ENCODE measurements at places on chromosomes 1 and 21.

GRCh38 chr1:92708368-92708950 lies 76.4 kb downstream of the EVI5 start:
- no peak for DNase-seq

- DNase-seq: no peak
Observed at GRCh38 chr1:44225761-44226160, 12.5 kb downstream of the DMAP1 start.

- DNase-seq: no peak
Observed at GRCh38 chr1:107874221-107874620, 90.8 kb downstream of the VAV3 start.

DNA sequence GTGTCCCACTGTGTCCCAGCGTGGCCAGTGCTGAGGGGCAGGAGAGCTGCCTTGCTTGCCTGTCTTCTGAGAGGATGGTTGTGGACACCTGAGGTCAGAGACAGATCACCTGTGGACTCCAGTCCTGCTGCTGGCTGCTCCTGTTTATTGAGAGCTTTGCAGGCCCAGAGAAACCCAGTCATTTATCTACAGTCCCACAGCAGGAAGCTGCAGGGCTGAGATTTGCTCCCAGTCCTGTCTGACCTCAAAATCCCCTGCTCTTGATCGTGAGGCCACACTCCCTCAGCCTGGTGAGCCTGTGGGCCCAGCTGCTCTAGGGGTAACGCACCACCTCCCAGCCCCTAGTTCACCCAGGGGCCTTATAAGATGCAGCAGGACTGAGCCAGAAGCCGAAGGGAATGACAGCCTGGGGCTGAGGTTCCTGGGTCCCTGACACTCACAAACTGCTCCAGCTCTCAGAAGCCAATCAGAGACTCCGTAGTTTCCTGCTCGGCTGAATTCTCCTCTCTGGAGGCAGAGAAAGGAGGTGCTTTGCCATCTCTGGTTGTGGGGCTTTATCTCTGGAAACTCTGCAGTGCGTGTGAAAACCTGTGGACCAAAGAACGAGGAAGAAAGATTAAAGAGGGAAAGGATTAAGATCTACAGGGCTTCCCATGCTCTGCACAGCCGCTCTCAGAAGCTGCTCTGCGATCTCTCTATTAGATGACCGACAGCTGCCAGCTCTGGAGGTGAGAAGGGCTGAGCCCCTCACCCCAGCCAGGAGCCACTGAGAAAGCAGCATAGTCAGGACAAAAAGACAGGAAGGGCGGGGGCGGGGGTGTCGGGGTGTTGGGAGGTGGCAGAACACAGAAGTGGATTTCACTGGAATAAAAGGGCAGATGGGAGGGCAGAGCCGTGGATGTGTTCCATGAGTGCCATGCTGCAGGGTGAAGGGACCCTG lies 39.1 kb downstream of the UBIAD1 start:
- no peak for DNase-seq

- no peak for DNase-seq
Observed at GRCh38 chr1:60984062-60984799, 98.1 kb upstream of the NFIA start.

DNA sequence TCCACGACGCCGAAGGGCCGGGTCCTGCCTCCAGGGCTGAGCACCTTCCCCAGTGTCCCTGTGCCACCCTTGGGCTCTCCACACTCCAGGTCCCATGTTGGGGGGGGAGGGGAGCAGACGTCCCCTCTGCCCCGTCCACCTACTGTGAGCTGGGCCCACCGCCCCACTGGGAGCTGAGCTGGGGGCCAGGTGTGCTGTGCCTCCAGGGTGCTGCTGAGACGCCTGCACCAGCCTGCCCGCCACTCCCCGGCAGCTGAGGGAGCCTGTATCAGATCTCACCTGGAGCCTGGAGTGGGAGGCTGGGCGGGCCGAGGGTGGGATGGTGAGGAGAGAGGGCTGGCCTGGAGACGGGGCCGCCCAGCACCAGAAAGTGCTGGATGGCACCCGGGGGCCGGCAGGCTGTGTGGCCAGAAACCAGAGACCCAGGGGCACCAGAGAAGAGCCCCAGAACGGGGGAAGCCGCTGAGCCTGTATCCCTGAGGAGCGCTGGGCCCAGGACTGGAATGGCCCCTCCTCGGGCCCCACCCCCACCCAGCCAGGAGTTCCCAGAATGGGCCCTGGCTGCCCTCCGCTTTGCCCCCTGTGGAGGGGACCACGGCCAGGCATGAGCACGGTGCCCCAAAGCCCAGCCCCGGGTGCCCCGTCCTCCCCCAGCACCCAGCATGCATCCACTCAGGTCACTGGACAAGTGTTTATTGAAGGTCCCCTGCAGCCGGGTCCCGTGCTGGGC lies 3.4 kb downstream of the TNFRSF18 start:
- DNase-seq: peak; percentile 25

DNA sequence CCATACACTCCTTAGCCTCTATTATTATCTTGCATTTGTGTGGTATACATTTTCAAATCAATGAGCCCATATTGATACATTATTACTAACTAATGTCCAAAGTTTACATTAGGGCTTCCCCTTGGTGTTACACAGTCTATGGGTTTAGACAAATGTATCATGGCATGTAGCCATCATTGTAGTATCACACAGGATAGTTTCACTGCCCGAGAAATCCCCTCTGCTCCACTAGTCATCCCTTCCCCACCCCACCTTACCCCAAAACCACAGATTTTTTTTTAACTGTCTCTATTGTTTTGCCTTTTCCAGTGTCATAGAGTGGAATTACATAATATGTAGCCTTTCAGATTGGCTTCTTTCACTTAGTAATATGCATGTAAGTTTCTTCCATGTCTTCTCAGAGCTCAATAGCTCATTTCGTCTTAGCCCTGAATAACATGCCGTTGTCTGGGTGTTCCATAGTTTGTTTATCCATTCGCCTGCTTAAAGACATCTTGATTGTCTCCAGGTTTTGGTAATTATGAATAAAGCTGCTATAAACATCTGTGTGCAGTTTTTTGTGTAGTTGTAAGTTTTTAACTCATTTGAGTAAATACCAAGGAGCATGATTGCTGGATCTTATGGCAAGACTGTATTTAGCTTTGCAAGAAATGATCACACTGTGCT lies 86.4 kb upstream of the LYST start:
- no peak for DNase-seq

GRCh38 chr1:107323784-107324183 lies 182.9 kb downstream of the NTNG1 start:
- no peak for DNase-seq

GRCh38 chr1:200965111-200965805 lies 58.3 kb downstream of the KIF21B start:
- no peak for DNase-seq

GRCh38 chr1:209884249-209884648 lies 53.8 kb upstream of the SYT14 start:
- no peak for DNase-seq

GRCh38 chr1:111770916-111771315 lies 15.2 kb downstream of the DDX20 start:
- DNase-seq: no peak

DNA sequence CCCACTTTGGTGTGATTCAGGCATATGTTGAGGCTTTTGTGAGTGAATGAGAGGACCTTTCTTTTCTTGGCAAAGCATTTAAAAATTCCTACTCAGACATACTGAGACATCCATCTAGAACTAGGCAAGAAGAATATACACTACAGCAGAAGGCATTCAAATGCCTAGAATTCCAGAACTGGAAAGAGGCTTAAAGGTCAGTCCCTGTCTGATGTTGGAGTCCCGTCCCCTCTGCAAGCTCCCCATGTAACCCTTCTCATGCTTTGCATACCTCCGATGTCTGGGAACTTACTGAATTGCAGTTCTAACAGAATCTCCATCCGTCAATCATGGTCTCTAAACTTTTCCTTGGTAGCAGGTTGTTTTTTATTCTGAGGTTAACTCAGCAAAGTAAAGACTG lies 152.9 kb downstream of the ATP6V1G3 start:
- DNase-seq: no peak

DNA sequence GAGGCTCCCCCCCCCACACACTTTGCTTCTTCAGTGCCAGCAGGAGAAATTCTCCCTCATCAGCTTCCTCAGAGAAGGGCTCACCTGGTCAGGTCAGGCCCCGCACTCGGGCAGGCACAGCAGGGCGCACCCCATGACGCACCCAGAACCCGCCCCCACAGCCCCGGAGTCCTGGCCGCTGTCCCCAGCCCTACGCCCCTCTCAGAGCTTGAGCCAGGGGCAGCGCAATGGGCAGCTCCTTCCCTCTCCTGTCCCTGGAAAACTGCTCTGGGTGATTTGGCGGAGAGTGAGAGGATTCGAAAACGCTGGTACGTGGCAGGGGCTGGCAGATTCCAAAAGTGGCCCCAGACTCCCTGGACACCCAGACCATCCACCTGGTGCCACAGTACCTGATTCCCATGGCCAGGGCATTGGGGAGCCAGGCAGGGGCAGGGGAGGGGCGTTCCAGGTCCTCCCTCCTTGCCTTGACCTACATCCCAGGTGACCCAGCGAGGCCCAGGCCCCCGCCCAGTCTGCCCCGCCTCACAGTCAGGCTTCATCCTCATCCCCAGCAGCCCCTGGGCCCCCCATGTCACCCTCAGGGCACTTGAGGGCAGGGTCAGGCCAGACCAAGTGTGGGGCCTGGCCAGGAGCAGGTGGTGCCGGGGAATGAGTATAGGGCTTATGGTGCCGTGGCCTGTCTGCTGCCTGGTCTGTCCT lies 23.7 kb downstream of the RRP1 start:
- DNase-seq: no peak

- DNase-seq: no peak
Observed at GRCh38 chr21:36747815-36748383, 49.0 kb downstream of the SIM2 start.

DNA sequence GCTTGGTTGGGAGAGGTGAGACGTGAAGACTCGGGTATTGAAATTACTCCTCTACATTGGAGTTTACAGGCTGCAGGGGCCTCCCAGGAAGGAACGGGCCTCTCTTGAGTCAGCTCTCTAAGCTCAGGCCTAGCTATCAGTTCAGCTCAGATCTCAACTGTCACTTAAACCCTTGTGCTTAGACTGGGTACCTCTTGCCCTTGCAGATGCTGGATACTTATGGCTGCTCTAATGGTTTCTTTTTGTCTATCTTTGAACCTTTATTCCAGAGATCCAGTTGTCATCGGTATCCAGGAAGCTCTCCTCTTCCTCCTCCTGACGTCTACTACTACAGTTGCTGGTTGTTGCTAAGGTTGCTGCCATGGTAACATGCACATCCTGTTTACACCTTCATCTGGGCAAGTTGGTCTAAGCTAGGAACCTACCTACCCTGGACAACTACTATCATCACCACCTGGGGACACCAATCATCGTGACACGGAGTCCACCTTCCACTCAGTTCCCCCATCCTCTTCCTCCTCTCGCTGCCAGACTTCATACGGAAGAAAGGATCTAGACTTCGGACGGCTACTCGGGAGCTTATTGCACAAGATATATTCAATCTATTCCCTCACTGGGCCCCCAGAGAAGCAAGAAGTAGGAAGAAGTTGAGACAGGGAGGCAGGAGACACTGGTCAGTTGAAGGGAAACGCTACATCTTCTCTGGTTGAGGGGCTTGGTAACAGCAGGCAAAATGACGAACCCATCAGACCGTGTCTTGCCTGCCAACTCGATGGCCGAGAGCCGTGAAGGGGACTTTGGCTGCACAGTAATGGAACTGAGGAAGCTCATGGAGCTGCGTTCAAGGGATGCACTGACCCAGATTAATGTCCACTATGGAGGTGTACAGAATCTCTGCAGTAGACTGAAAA lies 56.1 kb downstream of the ATP2B4 start:
- peak; percentile 38 for DNase-seq

DNA sequence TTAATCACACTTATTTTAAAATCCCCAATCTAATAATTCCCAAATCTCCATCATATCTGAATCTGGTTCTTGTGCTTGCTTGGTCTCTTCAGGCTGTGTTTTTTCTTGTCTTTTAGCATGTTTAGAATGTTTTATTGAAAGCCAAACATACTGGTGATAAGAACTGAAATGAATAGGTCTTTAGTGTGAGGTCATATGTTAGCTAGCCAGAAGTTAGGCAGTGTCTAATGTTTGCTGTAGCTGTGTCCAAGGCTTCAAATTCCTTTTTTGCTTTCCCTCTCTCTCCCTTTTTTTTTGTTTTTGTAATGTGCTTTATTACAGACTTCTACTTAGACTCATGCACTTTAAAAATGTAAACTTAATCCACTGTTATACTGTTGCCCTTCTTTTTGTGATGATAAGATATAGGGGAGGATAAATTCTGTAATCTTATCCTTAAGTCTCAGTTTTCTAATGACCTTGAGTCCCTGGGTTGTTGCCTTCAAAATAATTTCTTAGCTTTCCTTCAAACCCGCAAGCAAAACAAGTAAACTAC lies 725.1 kb downstream of the BRINP3 start:
- DNase-seq: no peak

DNA sequence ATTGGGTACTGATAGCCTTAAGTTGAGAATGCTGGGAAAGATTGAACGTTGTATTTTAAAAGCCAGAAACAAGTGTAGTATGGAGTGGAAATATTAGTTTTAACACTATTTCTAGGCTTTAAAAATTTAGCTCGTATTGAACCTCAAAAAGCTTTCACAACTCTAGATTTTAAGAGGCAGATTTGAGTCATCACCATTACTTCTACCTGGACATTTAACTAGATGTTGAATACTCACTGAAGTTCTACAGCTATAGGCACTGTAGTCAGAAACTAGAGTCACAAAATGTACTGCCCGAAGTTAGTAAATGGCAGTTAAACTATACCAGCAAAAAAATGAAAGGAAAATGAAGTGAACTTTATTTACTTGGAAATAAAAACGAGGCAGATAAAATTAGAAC lies 96.5 kb downstream of the NEK7 start:
- no peak for DNase-seq

DNA sequence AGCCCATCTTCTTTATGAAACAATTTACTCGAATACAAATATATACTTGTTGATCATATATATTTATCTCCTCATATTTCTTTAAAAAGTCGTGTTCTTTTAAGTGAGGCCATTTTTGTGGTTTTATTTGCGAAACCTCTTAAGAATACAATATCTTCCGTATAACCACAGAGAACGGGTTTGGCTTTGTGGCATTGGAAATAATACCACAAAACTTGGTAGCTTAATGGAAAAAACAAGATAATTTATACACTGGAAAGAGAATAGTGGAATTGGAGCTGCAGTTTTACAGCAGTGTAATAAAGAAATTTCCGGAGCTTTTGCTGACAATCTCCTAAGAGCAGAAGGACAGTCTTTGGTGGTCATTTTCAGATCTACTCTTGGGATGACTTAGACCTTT lies 29.4 kb downstream of the PTGFR start:
- DNase-seq: no peak

DNA sequence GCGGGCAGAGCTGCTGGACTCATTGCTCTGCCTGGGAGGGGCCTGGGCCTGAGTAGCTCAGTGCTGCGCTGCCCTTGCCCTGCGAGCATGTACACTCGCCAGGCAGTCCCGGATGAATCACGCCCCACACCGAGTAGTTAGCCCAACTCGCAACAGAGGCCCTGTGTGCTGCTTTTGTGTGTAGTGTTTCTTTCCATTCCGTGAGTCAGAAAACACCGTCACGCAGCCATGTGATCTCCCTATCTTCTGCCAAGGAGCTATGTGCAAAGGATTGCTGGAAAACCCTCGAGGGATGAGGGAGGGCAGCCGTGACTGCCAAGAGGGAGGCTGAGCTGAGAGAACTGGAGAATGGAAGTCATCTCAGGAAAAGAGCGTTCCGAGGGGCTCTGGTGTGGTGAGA lies 37.3 kb downstream of the NENF start:
- DNase-seq: no peak

- DNase-seq: no peak
Observed at GRCh38 chr1:38498686-38499085, 360.9 kb downstream of the RRAGC start.

All from memory B cell (primary cell).